ENCODE measurements at places on chromosomes 4 and X.

- DNase-seq, result peak; percentile 14
Observed at GRCh38 chr4:109559625-109559982, 442 bp upstream of the MCUB start.

- DNase-seq, result no peak
Observed at GRCh38 chr4:54060116-54060515, 4.3 kb downstream of the CHIC2 start.

DNA sequence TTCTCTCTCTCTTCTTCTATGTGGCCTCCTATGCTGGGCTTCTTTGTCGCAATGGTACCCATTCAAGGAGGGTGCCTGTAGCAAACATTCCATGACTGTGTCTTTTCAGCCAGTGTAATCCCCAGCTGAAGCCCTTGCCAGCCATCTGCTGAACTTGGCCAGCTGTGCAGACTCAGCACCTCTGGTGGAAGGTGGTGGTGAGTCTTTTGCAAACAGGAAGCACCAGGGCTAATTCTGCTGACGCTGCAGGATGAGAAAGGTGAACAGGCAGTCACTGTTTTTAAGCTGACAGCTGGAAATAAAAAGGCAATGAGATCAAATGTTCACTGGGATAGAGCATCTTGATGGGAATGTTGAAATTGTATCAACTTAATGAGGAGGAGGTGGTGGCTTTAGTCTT, 298.7 kb upstream of the CLNK start:
- DNase-seq, result no peak

DNA sequence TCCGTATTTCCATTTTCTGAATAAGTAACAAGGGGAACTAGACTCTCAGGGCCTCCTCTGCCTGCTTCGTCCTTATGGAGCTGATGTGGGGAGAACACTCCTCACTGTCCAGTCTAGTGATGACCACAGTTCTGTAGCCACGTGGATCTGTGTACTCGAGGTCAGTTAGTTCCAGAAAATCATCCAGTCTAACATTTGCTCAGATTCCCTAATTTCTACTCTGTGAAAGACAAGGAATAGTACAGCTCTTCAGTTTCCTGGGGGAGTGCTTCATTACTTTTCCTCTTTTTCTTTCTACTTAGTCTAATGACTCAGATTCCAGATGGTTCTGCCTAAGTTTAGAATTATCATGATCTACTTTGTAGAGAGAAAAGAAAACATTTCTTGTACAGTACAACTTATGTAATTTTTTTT, 82.6 kb downstream of the SORBS2 start:
- no peak for DNase-seq

- DNase-seq, result no peak
Observed at GRCh38 chrX:29471829-29472228, 743.5 kb upstream of the MAGEB2 start.

GRCh38 chrX:672931-673330, 42.3 kb downstream of the SHOX start:
- no peak for DNase-seq

DNA sequence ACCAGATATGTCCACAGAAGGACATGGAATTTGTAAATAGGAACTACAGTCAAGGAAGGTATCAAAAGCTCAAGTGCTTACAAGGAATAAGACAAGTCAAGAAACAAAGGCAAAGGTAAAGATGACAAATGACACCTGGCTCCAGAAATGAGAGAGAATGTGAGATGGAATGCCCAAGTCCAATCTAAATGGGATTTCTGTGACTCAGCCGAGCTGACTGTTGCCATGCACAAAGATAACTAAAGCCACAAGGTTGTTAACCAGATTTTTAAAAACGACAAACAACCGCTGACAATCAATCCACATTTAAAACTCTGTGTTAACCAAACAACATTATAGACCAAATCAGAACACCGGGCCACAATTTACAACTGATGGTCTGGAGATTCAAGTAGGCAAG, 1.1 kb downstream of the NFXL1 start:
- DNase-seq, result no peak

GRCh38 chr4:153364061-153364460, 19.6 kb downstream of the MND1 start:
- DNase-seq, result no peak

DNA sequence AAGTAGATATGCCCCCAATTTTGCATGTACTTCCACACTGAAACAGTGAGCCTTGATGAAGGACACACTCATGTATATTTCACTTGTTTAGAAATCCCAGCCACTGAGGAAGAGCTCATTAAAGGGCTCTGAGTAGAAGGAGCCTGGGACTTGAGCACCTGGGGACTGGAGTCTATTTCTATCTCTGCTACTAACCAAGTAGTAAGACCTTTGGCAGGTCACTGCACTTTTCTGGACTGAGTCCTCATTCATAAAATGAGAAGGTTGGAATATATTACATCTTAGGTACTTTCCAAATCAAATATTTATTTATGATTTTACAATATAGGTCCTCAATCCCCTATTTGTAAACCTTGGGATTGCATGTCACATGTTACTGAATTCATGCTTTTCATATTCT, 78.2 kb upstream of the C4orf54 start:
- DNase-seq, result no peak

DNA sequence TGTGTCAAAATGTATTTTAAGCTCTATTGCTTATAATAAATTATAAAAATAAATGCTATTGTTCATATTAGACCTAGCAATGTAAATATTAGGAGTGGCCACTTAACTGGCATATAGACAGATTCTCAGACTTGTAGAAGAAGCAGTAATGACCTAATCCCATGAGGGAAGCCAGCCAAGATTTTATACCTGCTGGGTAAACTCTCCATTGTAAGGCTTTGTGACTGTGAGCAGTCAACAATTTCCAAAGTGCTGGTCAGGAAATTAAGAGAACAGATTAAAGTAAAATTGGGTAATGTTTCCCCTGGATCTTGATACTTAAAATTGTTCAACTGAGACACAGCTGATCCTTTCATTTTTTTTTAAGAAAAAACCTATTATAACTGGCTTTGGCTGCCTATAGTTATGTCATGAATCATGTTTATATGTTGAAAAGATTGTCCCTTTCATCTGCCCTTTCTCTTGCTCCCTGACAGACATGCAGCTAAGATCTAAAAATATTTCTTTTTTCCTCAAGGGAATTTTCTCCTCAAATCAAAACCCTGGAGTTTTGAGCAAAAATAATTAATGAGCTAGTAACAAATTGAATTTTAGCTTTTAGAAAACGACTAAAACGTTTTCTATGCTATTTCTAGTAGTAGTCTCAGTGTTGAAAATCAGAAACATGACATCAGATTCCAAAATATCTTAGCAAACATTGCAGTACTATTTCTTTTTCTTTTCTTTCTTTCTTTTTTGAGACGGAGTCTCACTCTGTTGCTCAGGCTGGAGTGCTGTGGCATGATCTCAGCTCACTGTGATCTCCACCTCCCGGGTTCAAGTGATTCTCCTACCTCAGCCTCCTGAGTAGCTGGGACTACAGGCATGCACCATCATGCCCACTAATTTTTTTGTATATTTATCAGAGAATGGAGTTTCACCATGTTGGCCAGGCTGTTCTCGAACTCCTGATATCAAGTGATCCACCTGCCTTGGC, 77.9 kb downstream of the ADGRL3 start:
- DNase-seq, result no peak

- DNase-seq, result no peak
Observed at GRCh38 chr4:106273831-106274230, 42.2 kb downstream of the TBCK start.

DNA sequence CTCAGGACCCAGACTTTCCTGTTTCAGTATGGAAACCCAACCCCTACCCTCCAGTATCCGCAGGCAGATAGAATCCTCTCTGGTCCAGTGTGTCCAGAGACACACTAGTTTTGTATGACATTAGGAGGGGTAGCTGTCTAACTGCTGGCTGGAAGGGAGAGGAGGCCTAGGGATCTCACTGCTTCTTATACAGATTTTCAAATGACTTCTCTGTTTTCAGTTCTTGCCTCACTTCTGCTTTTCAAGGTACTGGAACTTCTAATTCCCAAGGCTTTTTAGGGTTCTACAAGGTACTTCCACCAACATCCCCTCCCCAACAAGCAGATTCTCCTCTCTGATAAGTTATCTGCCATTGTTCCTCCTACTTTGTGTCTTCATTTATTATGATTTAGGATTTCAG, 6.1 kb downstream of the SGCB start:
- no peak for DNase-seq

DNA sequence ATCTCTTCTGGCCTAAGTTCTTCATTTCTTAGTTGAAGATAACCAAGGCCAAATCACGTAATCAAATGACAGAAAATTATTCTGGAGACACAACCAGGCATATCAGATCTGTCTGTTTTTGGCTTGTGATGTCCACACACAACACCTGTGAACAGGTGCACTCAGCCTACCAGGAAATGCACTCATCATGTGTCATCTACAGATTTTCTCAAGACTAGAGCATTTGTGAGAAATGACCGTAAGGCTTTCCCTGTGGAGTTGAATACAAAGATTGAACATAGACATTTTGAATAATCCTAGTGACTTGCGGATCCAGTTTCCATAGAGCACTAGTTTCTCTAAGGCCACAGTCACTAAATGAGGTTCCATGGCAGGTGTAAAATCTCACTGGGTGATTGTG, 26.7 kb upstream of the CXCL8 start:
- no peak for DNase-seq

GRCh38 chr4:16253127-16253960, 27.1 kb upstream of the TAPT1 start:
- DNase-seq, result no peak

DNA sequence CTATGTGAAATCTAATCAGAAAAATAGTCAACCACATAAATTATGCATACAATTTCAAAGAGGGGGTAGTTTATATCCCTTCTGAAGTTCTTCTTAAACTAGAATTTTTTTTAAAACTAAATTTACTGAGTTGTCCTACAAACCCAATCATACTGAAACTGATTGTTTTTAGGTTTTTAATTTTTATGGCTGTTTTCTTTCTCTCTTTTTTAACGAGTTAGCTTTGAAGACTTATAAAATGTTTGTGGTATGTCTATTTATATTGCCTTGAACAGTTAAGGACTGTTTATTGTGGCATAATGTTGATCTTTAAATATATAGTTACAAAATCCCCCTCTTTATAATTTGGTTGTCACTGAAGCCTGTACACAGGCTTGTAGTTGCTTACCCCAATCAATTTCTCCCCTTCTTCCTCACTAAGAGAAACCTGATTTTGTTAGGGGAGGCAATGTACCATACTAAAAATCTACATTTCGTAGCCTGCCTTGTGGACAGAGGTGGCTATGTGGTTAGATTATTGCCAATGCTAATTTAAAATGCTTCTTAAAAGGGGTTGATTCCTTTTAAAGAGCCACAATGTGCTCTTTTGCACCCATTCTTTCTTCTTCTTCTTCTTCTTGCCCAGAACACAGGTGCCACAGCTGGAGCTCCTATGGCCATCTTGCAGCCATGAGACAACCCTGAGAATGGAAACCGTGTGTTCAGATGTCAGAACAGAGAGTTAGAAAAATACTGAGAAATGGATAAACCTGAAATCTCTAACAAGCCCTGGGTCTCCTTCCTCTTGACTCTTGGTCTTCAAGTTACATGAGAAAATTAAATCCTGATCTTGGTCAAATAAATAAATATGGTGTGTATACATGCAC, 102.7 kb upstream of the ZNF827 start:
- no peak for DNase-seq

DNA sequence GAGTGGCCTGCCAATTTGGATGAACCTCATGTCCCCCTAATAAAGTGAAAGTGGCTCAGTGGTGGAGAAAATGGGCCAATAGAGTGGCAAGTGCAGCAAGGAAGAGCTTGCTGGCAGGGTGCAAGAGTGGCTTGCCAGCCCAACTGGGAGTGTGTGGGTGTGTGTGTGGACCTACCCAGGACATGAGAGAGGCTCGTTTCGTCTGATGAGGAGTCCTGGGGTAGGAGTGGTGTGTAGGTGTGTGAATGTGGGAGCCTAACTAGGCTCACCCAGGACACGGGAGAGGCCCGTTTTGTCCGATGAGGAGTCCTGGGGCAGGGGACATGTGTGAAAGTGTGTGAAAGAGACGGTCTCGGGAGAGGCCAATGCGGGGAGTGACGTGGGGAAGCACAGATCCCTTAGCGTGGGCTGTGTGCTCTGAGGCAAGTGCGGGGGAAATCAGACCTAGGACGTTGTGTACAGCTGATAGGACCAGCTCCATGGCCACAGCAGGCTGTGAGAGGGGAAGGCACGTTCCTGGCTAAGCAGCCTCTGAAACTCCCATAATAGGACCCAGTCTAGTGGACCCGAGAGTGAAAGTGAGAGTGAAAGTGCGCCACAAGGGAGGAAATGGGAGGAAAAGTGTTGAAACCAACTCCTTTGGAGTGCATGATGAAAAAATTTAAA, 5.3 kb downstream of the GAGE10 start:
- DNase-seq, result no peak

DNA sequence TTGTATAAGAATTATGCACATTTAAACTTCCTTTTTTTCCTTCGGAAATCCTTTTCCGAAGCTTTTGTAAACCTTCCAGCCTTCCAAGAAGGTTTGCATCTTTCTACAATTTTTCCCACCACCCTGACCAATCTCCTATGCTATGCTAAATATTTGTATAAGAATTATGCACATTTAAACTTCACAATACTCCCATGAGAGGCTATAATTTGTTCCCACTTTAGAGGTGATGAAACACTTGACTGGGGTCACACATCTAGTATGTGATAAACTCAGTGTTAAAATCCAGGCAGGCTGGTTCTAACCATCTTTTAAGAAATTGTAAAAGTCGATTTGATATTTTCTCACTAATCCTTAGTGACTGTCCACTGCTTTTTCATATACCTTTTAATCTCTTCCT, 22.1 kb downstream of the NUDT6 start:
- no peak for DNase-seq

Measured in GM18507 (cell line).